ENCODE measurements at places on chromosomes 6 and 20.

- no peak for DNase-seq
Measured at GRCh38 chr20:6231556-6231955, 108.7 kb upstream of the FERMT1 start.

DNA sequence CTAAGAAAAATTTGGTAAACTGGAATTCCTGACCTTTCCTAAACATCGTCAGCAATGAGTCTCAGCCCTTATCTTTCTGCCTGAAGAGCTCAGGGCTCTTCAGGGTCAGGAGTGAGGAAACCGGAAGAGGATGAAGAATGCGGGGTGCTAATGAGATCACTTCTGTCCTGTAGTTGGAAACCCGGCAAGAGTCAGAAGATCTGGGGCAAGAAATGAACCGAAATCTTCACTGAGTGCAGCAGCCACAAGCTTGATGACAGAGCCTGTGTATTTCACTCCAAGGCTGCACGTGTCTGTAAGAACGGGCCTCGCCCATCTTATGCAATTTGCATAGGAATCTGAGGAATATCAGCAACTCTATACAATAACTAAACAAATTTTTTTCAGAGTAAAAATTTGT is 60.4 kb upstream of the QKI start:
- DNase-seq, result no peak

- DNase-seq, result no peak
Measured at GRCh38 chr6:156767603-156768467, 9.3 kb upstream of the ARID1B start.

DNA sequence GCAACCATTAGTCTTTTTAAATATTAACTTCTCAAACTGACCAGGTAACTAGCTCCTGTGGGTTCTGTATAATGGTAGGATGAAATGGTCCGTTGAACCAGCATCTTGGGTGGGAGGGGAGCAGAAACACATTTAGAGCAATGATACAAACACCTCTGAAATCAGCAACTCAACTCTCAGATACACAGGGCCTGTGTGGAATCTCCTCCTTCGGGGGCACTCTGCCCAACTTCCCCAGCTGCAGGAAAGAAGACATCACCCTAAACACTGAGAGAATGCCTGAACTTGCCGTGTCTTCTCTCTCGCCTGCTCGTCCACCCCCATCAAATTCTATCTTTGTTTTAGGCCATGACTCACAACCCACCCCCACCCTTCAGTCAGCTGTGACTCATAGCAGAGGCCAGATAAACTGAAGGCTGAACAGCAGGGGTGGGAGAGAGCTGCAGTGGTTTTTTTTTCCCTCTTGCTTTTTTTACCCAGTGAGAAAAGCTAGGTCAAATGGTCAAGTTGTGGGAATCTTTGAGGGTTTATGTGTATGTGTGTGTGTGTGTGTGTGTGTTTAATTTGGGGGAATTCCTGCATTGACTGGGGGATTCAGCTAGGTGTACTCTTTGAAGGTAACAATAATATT is 593.4 kb upstream of the JAG1 start:
- DNase-seq, result no peak

DNA sequence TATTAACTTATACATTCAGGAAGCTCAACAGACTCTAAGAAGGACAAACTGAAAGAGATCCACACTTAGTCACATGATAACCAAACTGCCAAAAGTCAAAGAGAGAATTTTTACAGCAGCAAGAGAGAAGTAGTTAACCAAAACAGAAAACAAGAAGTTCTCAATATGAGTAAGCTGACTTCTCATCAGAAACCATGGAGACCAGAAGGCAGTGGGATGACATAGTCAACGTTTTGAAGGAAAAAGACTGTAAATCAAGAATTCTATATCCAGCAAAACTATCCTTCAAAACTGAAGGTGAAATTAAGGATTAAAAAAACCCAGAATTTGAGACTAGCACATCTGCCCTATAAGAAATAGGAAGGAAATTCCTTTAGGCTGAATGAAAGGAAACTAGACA is 60.4 kb downstream of the COL19A1 start:
- DNase-seq, result no peak

Data from activated gamma-delta T cell treated with Interleukin-2 at 50 U/mL for 16 hours (primary cell).